D341Med (cell line): ENCODE measurements at places on chromosomes 6 and 20.

DNA sequence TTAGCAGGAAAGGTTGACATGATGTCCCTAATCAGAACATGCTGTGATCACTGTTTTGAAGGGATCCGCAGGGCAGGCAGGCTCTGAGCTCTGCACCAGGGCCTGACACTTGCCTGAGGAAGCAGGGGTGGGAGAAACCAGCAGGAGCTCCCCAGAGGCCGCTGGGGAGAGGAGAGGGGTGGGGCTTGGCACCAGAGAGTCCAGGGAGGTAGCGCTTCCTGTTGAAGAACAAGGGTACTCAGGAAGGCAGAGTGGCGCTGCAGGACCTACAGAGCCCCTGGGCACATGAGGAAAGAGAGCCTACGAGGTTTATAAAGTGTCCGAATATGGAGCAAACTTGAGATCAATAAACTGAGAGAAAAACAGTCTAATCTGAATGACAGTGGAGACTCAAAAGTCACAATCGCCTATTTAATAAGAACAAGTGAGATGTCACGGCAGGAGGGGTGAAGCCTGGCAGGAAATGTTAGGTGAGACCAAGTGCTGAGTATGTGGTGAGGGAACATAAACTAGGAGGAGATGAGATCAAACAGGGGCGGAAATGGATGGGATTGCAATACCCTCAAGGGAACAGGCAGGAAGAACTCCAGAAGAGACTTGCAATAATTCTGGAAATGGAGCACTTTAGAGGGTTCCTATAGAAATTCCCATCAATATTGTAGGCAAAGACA lies 5.8 kb upstream of the TBXT start:
- DNase-seq = no peak

DNA sequence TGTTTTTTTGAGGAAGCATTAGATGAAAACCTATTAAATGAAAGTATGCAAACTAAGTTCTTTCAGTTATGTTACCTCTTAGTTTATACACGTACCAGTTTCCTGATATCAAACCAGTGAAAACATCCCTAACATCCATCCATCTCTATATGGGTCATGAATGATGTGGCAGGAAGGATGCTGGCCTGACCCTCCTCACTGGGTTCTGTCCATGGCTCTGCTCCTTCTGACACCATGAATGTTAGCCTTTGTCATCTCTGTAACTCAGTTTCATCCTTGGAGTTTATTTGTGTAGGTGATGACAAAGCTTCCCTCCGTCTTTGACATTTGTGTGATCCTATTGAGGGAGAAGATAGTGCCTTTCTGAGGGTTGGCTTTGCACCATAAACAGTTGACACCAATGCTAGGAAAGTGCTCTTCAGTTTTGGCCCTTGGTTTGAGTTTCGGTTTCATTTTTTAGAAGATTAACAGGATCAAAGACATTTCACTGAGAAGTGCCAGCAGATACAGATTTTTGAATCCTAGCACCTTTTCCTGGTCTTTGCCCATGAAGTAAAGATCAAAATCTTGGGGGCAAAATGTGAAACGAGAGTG lies 72.0 kb upstream of the SCGN start:
- DNase-seq = no peak

- DNase-seq = no peak
Measured at GRCh38 chr6:163083141-163083540, 331.4 kb upstream of the QKI start.

GRCh38 chr6:137724495-137725211 lies 142.4 kb upstream of the TNFAIP3 start:
- no peak for DNase-seq

GRCh38 chr6:134826889-134827737 lies 122.8 kb downstream of the ALDH8A1 start:
- DNase-seq = no peak

GRCh38 chr6:106360410-106360988 lies at the start of gene CRYBG1:
TSS of gene CRYBG1 (plus strand) at chr6:106360717. CDS start at chr6:106360909, 192 bp downstream.
- DNase-seq = peak; percentile 92

DNA sequence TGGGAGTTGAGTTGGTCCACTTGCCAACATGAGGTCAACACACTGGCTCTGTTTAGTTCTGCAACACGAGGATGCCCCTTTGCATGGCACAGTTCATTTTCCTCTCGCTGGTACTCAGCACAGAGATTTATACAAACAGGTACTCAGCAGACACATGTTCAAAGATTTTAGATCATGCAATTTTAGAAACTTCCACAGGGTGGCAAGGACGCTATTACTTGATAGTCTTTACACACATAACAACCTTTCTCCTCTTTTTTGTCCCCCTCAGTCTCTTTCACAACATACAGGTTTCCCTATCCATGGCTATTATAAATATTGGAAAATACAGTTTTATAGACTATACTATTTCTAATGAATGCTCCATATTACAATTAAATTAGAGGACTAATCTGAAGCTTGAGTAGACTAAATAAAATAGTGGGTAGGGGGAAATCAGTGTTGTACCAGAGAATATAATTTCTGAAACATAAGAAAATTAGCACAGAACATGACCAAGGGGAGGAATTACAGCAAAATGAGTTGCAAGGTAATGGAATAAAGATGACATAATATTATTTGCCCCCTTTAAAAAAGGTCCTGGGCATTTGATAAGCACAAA lies 331.8 kb upstream of the BTBD3 start:
- no peak for DNase-seq

DNA sequence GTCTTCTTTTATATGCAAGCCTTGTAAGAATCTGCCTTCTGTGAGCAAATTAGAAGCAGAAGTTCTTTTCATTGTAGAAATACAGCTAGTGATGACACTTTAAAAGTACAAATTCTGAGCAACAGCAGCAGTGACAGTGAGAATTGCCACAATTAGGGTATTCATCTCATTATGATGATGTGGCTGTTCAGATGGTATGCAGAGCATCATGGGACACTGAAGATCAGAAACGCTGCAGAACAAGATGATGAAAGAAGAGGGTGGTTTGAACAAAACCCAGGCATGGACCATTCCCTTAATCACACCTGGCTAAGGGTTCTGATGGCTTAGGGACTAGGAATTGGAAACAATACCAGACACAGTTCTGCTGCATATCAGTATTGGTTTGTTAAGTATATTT lies 312.7 kb upstream of the TBX18 start:
- no peak for DNase-seq

- no peak for DNase-seq
Measured at GRCh38 chr6:66328200-66328599, 621.2 kb upstream of the EYS start.

DNA sequence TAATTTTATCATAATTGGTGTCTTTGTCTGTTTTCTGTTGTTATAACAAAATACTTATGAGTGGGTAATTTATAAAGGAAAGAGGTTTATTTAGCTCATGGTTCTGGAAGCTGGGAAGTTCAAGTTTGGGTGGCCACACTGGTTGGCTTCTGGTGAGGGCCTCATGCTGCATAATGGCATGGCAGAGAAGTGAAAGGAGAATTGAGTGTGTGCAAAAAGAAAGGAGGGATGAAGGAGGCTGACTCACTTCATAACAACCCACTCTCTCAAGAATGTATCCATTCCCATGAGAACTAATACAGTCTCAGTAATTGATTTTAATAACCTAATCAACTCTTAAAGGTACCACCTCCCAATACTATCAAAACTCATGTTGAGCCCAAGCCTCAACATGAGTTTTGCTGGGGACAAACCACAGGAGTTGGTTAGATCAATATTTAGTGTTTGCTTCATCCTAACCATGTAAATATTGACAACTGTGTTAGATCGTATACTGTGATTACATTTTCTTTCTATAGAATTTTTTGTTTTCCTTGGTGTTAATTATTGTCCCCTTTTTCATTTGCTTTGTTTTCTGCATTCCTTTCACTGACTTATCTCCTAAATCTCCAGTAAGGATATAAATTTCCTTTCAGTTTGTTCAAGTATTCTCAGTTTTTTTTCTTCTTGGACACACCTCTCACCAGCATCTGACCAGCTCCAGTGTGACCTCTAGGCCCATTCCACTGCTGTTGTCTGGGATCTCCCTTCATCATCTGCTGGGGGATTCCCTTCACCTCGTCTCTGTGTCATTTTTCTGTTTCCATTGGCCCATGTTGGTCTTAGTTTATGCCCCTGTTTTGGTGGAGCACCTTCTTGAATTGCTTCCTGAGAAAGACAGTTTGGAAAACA lies 54.8 kb upstream of the SCGN start:
- DNase-seq = no peak

DNA sequence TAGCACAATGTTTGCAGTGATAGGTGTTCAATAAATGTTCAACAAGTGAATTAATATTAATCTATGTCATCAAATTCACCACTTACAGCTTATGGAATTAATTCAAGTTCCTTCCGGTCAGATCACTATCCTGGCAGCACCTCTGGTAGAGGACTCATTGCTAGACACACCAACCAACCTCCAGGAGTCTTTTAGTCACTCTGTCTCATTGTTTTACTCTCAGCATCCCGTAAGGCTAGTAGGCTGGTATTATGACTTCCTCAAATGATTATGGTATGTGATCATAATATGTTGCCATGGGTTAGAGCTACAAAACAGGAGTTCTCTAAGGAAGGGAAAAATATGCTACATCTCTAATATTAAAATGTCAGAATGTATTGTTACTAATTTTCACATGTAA lies 21.7 kb upstream of the MMS22L start:
- no peak for DNase-seq

- DNase-seq = no peak
Measured at GRCh38 chr6:88872962-88873361, 90.5 kb downstream of the RNGTT start.

DNA sequence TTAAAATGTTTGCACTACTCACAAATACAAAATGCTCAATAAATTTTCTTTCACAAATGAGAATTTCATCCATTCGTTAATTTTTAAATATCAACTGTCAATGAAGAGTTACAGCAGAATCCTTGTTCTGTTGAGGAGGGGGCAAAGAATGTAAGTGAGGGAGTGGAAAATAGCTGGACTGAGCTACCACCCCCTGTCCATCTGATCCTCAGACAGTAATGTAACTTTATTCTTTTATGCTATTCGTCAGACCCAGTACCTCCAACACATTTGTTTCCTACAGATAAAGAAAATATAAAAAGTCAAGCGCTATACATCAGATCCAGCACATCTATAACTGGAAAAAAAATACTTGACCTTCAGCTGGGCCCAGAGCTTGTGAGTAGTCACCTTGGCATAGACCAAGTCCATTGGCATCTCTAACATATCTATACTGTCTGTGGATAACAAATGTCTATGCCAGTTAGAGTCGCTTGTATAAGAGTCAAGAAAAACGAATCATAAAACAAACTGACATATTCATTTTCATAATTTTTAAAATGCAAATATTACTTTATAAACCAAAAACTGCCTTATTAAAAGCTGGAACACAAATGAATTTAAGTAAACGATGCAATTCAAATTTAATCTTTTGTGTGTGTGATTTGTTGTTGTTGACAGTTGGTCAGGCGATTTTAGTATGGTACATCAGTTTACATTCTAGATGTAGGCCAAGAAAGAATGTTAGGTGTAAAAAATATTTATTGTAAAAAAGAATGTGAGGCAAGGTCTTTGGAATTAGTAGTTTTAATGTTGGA lies 57.2 kb upstream of the HFE start:
- no peak for DNase-seq

- DNase-seq = no peak
Measured at GRCh38 chr20:37937686-37938085, 34.8 kb downstream of the VSTM2L start.

GRCh38 chr6:195861-196360 lies 96.4 kb upstream of the DUSP22 start:
- DNase-seq = no peak

- DNase-seq = peak; percentile 57
Measured at GRCh38 chr6:157323966-157324300, 614 bp upstream of the TMEM242 start.

GRCh38 chr6:133248241-133249001 lies 7.3 kb downstream of the EYA4 start:
- DNase-seq = no peak

DNA sequence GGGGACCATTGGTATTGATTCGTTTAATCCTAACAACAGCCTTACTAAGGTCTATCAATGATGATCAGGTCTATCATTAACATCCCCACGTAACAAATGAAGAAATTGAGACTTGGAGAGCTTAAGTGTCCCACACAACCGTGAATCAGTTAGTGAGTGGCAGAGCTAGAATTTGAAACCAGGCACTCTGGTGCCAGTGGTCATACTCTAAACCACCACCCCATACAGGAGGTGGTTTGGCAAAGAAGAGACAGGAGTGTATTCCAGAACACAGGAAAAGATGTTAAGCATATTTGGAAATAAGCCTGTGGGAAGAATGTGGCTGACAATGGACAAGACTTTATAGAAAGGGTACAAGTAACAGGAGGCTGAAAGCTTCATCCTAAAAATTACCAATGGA lies 35.7 kb upstream of the MARCKS start:
- no peak for DNase-seq

GRCh38 chr6:142387997-142388815 lies 86.4 kb downstream of the ADGRG6 start:
- DNase-seq = no peak
